ENCODE measurements at places on chromosomes 13 and 19.

DNA sequence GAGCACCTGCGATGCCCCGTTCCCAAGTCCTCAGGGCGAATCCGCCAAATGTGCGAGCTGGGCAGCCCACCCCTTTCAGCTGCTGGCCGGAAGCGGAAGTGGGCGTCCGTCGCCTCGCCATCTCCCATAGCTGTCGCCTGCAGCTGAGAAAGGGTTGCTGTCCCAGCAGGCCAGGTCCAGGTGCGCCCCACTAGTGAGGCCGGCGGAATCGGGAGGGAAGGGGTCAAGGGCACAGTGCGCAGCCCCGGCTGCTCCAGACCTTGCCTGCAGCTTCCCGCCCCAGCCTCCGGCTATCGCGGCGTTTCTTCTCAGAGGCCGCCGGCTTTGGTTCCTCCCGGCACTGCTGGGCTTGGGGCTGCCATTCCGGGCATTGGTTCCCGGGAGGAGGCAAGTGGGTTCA lies at the start of gene ZNF177:
ZNF177 (plus strand) TSS at position 109 of the 400 bp plus-strand sequence. CDS start 15,299 bp downstream, outside the sequence.
- DNase-seq, result no peak

DNA sequence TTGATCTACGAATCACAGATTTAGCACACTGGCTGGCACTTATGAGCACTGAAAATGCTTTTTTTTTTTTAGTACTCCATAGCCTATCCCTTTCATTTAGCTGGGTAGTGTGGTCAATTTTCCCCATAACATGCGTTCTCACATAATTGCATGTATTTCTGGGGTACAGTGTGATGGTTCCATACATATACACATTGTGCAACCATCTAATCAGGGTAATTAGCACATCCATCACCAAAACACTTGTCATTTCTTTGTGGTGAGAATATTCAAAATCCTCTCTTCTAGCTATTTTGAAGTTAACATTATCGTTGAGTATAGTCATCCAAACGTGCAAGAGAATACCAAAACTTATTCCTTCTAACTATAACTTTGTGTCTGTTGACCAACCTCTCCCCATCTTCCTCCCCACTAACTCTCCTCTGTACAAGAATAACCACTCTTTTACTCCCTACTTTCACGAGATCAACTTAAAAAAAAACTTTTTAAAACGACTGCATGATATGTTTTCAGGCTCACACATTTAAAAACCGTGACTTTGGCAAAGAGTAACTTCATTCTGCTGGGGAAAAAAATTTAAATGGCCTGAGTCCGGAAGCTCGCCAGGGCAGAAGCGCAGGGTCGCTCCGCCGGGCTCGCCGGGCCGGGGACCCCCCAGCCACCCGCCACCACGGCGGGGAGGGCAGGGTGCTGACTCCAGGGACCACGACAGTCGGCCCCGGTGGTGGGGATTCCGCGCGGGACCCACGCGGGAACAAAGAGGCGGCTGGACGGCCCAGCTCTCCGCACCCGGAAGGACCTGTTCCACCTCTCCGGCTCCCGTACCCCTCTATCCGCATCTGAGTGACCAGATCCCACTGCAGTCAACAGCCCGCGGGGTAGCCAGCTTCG lies 868 bp upstream of the UBAC2 start:
- peak; percentile 19 for DNase-seq

- no peak for DNase-seq
Measured at GRCh38 chr13:93794197-93794885, 567.7 kb downstream of the GPC6 start.

DNA sequence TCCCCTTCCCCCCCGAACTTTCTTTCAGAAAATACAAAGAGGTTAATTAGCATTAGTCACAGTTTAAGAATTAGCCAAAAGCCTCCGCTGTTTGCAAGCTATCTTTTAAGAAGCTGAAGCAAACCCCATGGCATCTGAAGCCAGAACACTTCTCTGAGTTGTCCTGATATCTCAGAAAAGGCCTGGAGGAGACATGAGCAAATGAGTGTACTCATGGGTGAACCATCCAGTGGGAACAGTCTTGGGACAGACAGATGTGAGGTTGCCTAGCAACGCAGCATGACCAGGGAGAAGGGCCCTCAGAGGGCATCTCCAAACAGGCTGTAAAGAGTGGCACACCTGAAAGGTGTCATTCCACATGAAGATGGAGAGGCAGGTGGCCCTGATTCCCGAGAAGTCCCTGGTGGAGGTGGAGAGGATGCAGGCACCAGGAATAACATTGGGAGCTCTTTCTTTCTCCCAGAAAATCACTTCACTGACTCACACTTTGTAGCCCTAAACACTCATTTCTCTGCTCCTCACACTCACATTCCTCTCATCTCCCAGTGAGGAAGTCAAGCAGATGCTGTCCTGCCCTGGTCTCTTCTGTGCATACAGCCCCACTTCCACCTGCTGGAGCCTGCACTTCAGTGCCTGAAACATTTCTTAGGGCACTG lies 87.0 kb upstream of the TSHZ3 start:
- DNase-seq, result no peak

- no peak for DNase-seq
Measured at GRCh38 chr19:1153891-1154730, 20.0 kb downstream of the SBNO2 start.

GRCh38 chr13:96090240-96091101 lies 564 bp downstream of the HS6ST3 start:
- DNase-seq, result peak; percentile 49

DNA sequence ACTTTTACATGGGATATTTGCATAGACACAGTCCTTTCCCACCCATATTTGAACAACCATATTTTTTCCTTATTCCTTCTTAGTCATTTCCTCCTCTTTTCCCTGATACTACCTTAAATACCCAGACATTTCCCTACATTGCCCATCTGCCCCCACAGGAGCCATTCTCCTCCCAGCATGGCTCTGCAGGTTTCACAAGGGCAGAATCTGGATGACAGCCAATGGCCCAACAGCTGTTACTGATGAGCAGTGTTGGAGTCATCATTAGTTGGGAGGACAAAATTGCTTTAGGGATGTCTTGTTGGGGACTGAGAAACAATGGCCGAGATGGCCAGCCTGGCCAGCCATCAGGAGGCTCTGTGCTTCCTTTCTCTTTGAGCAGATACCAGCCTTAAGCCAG lies 209.5 kb downstream of the KLF5 start:
- no peak for DNase-seq

- no peak for DNase-seq
Measured at GRCh38 chr19:31289976-31290375, 59.3 kb downstream of the TSHZ3 start.
